Glutamatergic neuron (in vitro differentiated cells): ENCODE measurements at places on chromosomes 3 and 15. TPM values are rescaled to one million over a fixed set of nuclear protein-coding genes. Genes with fewer than 3 reads are reported as not detected.
A peak's percentile ranks its signal among the peaks of the same experiment; 100 is the strongest.

GRCh38 chr3:197494366-197495058, 61.3 kb downstream of the BDH1 start:
- H3K4me3 ChIP-seq = no peak overlapping the region
- H3K27me3 ChIP-seq = peaks cover 3% of the 10 kb centered on the region
- no peak overlapping the region for H3K27ac ChIP-seq
- peaks cover 30% of the 10 kb centered on the region for H3K4me1 ChIP-seq
- no peak for DNase-seq
- H3K36me3 ChIP-seq = peaks cover 12% of the 10 kb centered on the region

- H3K36me3 ChIP-seq = peaks cover 7% of the 10 kb centered on the region
- H3K4me3 ChIP-seq = no peak overlapping the region
- no peak overlapping the region for H3K27ac ChIP-seq
- no peaks in the 10 kb centered on the region for H3K4me1 ChIP-seq
These were observed 27.8 kb upstream of the ITPKA start for GRCh38 chr15:41465822-41466421.

- no peak for DNase-seq
- H3K27ac ChIP-seq = no peak overlapping the region
- H3K4me1 ChIP-seq = peaks cover 27% of the 10 kb centered on the region
- no peaks in the 10 kb centered on the region for H3K36me3 ChIP-seq
- no peak overlapping the region for H3K4me3 ChIP-seq
These were observed 6.6 kb upstream of the BCL2L10 start for GRCh38 chr15:52118969-52119749.

- no peaks in the 10 kb centered on the region for H3K36me3 ChIP-seq
- H3K4me1 ChIP-seq = peaks cover 3% of the 10 kb centered on the region
- no peak overlapping the region for H3K27ac ChIP-seq
- H3K27me3 ChIP-seq = no peaks in the 10 kb centered on the region
These were observed 689.9 kb upstream of the SEMA6D start for GRCh38 chr15:47027322-47027946.

- no peaks in the 10 kb centered on the region for H3K36me3 ChIP-seq
- DNase-seq = no peak
- H3K4me1 ChIP-seq = no peaks in the 10 kb centered on the region
- H3K27me3 ChIP-seq = no peaks in the 10 kb centered on the region
These were observed 106.2 kb upstream of the CHMP2B start for GRCh38 chr3:87120881-87121280.

GRCh38 chr3:23183731-23184130, 19.4 kb upstream of the UBE2E2 start:
- H3K36me3 ChIP-seq = no peaks in the 10 kb centered on the region
- no peak overlapping the region for H3K4me3 ChIP-seq
- peaks cover 3% of the 10 kb centered on the region for H3K27me3 ChIP-seq
- H3K27ac ChIP-seq = no peak overlapping the region
- no peaks in the 10 kb centered on the region for H3K4me1 ChIP-seq

DNA sequence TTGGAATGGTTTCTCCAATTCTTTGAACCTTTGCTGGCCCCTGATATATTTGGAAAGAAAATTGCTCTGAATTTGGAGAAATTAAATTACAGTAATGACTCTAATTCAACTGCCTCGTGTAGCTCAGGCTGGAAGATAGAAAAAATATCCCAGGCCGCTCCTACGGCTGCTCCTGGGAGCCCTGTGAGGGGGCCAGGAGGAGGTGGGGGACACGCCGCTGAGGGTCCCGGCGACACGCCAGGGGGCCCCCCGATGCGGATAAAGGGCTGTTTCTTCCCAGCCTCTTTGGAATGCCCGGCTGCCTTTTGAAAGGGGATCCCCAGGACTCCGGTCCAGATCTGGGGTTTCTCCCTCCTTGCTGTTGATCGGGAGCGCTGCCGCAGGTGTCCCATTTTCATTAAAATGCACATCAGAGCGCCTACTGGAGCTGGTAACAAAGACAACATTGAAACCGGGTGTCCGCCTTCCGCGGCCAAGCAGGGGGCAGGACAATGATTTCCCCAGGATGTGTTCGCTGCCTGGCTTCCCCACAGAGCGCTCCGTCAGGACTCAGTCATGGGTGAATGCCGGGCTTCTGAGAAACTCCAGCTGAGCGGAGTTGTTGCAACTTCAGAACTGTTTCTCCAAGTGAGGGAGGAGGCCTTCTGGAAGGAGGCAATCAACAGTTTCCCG, 200.1 kb upstream of the KBTBD8 start:
- H3K27me3 ChIP-seq = no peaks in the 10 kb centered on the region
- H3K27ac ChIP-seq = no peak overlapping the region
- peak; percentile 21 for DNase-seq
- H3K4me1 ChIP-seq = peaks cover 5% of the 10 kb centered on the region

- H3K4me3 ChIP-seq = no peak overlapping the region
- peaks cover 6% of the 10 kb centered on the region for H3K4me1 ChIP-seq
- no peaks in the 10 kb centered on the region for H3K27me3 ChIP-seq
- no peak for DNase-seq
These were observed 9.5 kb downstream of the COPS2 start for GRCh38 chr15:49145651-49146609.

- peaks cover 3% of the 10 kb centered on the region for H3K27me3 ChIP-seq
- no peak for DNase-seq
- H3K4me3 ChIP-seq = no peak overlapping the region
- peaks cover 34% of the 10 kb centered on the region for H3K4me1 ChIP-seq
- H3K36me3 ChIP-seq = no peaks in the 10 kb centered on the region
These were observed 11.7 kb upstream of the P3H2 start for GRCh38 chr3:190132371-190132770.

DNA sequence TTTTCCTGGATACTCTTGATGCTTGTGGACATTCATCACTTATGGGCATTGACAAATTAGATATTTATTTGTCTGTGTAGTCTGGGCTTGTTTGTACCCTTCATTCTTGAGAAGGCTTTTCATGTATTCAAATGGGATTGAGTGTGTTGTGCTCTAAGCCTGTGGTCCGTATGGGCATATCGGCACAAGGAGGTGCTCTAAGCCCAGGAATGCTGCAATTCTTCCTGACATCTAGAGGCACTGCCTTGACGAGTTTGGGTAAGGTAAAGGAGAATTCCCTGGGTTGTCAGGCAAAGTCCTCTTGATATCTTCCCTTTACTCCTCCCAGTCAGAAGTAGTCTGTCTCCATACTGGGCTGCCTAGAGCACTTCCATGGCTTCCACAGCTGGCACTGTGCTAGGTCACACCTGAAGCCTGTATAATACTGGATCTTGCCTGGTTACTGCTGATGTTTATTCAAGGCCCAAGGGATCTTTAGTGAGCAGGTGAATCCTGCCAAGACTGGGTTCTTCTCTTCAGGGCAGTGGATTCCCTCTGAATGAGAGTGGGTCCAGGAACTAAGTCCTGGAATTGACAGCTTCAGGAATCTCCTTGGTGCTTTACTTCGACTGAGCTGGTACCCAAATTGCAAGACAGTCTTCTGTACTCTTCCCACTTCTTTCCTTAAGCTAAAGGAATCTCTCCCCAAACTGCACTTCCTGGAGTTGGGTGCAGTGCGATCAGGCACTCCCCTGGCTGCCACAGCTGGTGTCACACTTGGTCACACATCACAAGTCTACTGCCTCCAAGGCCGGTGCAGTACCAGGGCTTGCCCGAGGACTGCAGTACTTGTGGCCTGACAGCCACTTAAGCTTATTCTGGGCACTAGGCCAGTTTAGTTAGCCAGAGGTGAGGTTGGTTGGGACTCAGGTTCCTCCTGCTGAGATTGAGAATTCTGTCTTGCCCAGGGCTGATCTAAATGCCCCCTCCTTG, 46.0 kb downstream of the GALK2 start:
- H3K27me3 ChIP-seq = peaks cover 2% of the 10 kb centered on the region
- no peak for DNase-seq
- H3K36me3 ChIP-seq = peaks cover 4% of the 10 kb centered on the region
- no peaks in the 10 kb centered on the region for H3K4me1 ChIP-seq
- no peak overlapping the region for H3K4me3 ChIP-seq

- H3K27ac ChIP-seq = peak overlapping the region; percentile 28
- DNase-seq = no peak
- peaks cover 63% of the 10 kb centered on the region for H3K4me1 ChIP-seq
These were observed 95.8 kb downstream of the ARNT2 start for GRCh38 chr15:80500021-80500420.

DNA sequence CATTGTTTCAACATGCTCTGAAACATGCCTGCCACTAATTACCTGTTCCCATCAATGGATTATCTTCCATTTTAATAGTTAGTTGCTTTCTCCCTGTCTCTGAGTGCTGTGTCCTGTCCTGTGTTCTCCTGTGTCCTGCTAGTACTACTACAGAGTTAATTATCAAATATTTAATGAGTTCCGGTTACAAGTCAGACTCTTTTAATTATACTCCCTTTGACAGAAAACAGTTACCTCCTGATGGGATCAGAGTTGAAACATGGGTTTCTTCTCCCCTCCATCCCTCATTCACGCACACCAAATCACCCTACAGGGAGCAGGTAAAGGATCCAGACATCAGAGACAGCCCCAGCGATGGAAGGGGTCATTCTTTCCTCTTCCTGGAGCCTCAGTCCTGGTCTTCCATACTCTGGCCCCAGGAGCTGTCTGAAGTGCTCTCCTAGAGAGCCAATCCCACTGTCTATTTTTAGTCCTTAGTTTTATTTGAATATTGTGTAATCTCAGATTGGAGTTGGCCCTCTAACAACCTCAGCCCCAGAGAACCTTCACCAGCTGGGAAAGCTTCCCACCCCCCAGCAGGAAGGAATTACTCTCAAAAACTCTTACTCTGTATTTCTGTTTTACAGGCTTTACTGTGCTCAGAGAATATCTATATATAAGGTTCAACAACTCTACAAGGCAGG, 137.0 kb upstream of the C2CD4B start:
- H3K27me3 ChIP-seq = peaks cover 5% of the 10 kb centered on the region
- peaks cover 5% of the 10 kb centered on the region for H3K4me1 ChIP-seq
- no peak overlapping the region for H3K4me3 ChIP-seq
- H3K27ac ChIP-seq = no peak overlapping the region

DNA sequence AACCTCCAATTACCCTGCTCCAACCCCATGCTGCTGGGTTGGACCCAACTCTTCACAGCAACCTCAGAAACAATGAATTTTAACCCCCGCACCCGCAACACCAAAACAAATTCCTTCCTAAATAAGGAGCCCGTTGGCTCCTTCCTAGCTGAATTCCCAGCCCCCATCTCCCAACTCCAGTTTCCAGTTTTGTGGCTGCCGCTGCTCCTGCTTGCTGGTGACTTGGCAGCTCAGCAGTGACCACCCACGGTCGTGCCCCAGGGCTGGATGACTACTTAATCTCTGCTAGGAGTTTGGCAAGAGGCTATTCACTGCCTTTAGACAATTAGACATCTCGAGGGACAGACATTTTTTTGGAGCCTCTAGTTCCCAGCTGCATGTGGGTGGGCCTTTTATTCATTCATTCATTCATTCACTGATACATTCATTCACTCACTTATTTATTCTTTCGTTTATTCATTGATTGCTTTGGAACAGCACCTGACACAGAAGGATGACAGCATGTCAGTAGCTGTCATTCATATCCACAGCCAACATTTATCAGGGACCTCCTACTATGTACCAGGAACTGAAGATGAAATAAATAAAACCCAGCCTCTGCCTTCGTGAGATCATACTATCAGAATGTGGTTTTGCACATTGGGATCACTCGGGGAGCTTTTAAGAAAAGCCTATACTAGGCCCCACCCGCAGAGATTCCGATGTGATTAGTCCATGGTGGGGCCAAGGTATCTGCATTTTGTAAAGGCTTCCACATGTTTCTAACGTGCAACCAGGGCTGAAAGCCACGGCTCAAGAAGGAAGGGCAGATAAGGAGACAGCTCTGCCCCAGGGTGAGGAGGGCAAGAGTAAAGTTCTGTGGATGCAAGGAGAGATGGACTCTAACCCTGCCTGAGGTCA, 256.5 kb downstream of the SHQ1 start:
- no peaks in the 10 kb centered on the region for H3K36me3 ChIP-seq
- DNase-seq = no peak
- peaks cover 22% of the 10 kb centered on the region for H3K4me1 ChIP-seq
- H3K4me3 ChIP-seq = peak overlapping the region; percentile 11
- H3K27ac ChIP-seq = no peak overlapping the region

- H3K4me3 ChIP-seq = no peak overlapping the region
- peaks cover 24% of the 10 kb centered on the region for H3K36me3 ChIP-seq
- no peak overlapping the region for H3K27ac ChIP-seq
- no peaks in the 10 kb centered on the region for H3K27me3 ChIP-seq
- no peak for DNase-seq
- no peaks in the 10 kb centered on the region for H3K4me1 ChIP-seq
These were observed 28.1 kb upstream of the CD200R1L start for GRCh38 chr3:112874725-112875124.

- no peaks in the 10 kb centered on the region for H3K27me3 ChIP-seq
- H3K27ac ChIP-seq = no peak overlapping the region
- no peak overlapping the region for H3K4me3 ChIP-seq
- H3K4me1 ChIP-seq = no peaks in the 10 kb centered on the region
- no peak for DNase-seq
These were observed 56.1 kb downstream of the SYN2 start for GRCh38 chr3:12060139-12060845.

DNA sequence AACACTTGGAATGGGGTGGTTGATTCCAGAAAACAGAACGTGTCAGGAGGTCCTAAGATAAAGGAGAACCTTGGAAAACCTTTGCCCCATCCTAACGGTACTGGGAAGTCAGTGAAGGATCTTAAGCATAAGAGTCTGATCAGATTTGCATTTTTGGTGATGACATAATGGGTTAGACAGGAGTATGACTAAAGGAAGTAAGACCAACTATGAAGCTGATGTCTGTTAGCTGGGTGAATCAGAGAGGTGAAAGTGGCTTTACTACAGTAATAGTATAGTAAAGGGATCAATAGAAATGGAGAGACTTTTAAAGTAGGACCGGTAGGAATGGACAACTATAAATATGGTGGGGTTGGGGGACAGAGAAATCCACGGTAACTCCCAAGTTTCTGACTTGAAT, 12.6 kb downstream of the GTF2A2 start:
- no peaks in the 10 kb centered on the region for H3K36me3 ChIP-seq
- H3K27me3 ChIP-seq = no peaks in the 10 kb centered on the region
- H3K4me3 ChIP-seq = no peak overlapping the region
- H3K27ac ChIP-seq = no peak overlapping the region

GRCh38 chr15:38781196-38781595, 216.6 kb upstream of the RASGRP1 start:
- H3K4me1 ChIP-seq = no peaks in the 10 kb centered on the region
- H3K36me3 ChIP-seq = no peaks in the 10 kb centered on the region
- H3K27me3 ChIP-seq = no peaks in the 10 kb centered on the region
- H3K27ac ChIP-seq = no peak overlapping the region
- H3K4me3 ChIP-seq = no peak overlapping the region
- no peak for DNase-seq

RASGRP1 gene
- not detected for total RNA-seq

IGDCC3 gene
- total RNA-seq = 342 TPM

SYNM gene
- total RNA-seq = 4.8 TPM

GABRB3 gene
- total RNA-seq = 287 TPM

DIPK2A gene
- total RNA-seq = 18.3 TPM

LINGO1 gene
- total RNA-seq = 180 TPM
